ENCODE measurements at places on chromosomes 5 and 9.

DNA sequence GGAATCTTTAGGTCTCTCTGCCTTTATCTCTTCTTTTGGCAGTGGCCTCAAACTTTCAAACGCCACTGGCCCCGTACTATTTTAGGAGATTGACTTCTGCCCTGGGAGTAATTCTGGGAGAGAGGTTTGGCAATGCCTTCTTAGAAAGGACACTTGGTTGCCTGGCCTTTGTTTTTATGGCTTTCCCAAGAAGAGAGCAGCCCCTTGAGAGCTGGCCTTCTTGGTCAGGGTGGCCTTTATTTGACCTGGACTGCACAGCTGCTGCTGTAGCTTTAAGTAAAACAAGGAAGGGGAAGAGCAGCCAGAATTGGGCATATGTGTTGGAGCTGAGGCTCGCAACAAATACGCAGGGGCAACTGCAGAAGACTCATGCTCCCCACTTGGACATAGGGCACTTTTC, 60.8 kb downstream of the PTPN3 start:
- DNase-seq, result no peak

GRCh38 chr5:164224772-164225171, 719.4 kb downstream of the MAT2B start:
- DNase-seq, result no peak

- no peak for DNase-seq
These were observed 170.3 kb upstream of the PUM3 start for GRCh38 chr9:3014178-3014577.

DNA sequence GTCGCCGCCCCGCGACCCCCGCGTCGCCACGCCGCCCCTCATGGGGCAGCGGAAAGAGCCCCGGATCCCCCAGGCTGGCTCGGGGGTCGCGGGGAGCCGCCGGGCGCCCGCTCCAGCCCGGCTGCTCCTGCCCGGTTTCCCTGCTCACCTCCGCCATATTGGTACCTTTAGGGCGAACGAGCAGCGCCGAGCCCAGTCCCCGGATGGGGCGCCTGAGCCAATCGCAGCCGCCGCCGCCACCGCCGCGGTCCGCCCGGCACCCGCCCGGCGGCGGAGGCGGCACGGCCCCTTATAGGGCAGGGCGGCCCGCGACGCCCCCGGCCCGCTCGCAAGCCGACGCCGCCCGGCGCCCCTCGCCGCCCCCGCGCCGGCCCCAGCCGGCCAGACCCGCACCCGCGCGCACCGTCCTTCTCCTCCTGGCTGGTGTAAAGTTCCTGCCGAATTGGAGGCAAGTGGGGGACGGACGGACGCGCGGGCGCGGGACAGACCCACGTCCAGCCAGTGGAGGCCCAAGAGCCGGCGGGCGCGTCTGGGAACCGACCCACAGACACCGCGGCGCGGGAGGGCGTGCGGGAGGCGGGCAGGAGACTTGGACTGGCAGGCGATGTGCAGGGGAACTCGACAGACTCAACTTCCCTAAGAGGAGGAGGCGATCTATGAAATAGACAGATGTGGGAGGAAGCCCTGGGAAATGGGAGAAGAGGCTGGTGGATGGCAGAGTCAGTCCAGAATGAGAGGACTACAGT, at the start of gene MIER3:
Gene MIER3, minus strand, starts transcription at position 178 of the 746 bp plus-strand sequence. Its CDS starts 21 bp downstream, at position 157.
- peak; percentile 72 for DNase-seq

GRCh38 chr5:78547731-78548615, 100.6 kb downstream of the LHFPL2 start:
- no peak for DNase-seq

GRCh38 chr5:128334010-128334716, 203.9 kb downstream of the FBN2 start:
- no peak for DNase-seq

- DNase-seq, result no peak
These were observed 103.1 kb upstream of the TXNDC8 start for GRCh38 chr9:110440796-110441195.

DNA sequence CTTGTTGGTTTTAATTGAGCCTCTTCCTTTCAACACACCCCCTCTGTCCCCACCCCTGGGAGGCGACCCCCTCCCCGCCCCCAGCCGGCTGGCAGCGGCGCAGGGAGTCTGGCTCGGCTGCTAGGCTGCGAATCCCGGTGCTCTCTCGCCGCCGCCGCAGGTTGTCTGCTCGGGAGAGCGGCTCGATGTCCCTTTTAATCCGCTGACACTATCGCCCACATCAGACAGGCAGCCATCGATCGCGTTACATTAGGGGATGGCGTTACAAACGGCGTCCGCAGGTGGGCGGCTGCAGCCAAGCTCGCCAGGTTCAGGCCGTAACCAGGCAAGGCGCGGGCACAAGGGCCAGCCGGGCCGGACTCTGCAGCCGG, 1.3 kb downstream of the NR2F1-AS1 start:
- DNase-seq, result no peak

GRCh38 chr5:96329289-96329688, 103.8 kb downstream of the PCSK1 start:
- no peak for DNase-seq

- DNase-seq, result no peak
These were observed 22.6 kb downstream of the PLAC8L1 start for GRCh38 chr5:146082798-146083197.

DNA sequence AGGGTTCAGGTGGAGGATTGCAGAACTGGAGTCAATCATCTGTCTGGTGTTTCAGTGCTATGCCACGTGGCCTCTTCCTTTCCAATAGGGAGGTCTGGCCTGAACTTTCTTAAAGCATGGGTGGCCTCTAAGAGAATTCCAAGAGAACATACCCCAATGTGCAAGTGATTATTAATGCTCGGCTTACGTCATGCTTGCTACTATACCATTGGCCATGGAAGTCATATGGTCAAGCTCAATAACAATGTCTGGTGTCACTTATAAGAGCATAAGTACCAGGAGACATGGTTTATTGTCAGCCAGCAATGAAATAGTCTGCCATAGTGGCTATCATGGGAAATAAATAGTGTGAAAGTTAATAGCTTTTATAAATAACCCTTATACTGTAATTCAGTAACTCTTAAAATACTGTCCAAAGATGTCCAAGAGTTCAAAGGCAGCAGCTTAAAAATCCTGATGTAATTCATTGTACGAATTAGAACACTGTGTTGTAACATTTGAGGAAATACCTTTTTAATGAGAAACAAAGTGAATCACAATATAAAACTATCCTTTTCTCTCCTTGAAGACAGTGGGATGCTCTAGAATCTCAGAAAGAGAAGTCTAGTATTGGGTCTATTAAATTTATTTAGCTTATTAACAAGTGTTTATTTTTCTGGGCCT, 355.4 kb upstream of the PRR16 start:
- DNase-seq, result no peak

DNA sequence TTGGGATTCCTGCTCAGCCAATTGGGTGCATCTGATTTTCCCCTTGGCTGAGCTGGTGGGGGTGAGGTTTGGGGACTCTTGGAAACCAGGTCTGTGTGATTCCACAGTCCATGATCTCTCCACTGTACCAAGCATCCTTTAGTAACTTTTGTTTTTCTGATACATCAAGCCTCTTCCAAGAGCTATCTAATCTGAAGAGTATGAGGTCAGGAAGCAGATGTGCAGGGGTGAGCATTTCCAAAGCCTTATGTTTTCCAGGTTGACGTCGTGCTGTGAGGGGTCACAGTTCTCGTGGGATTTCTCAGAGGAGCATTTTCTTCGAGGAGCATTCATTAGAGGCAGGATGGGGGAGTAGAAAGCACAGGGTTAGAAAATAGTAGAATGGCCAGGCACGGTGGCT, 95.3 kb downstream of the KLF4 start:
- DNase-seq, result no peak

DNA sequence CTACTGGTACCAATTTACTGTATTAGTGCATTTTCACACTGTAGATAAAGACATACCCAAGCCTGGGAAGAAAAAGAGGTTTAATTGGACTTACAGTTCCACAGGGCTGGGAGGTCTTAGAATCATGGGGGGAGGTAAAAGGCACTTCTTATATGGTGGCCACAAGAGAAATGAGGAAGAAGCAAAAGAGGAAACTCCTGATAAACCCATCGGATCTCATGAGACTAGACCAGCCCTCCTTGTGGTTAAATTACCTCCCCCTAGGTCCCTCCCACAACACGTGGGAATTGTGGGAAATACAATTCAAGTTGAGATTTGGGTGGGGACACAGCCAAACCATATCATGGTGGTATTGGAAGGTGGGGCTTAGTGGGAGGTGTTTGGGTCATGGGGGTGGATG, 56.5 kb upstream of the SPDL1 start:
- no peak for DNase-seq

DNA sequence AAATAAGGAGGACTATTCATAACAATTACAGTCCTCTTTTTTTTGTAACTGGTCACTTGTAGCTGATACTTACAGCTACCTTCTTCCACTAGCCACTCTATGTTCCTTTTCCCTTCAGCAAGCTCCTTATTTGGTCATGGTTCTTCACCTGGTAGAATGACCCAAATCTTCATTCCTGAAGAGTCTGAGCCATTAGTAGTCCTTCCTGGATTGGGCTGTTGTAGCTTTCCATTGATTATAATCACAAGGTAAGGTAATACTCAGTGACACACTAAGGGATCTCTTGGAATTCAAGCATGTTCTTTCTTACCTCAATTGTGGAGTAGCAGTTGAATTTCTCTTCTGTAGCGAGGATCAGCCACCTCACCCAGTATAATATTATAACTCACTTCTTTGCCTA, 25.5 kb upstream of the ITGA2 start:
- DNase-seq, result no peak

DNA sequence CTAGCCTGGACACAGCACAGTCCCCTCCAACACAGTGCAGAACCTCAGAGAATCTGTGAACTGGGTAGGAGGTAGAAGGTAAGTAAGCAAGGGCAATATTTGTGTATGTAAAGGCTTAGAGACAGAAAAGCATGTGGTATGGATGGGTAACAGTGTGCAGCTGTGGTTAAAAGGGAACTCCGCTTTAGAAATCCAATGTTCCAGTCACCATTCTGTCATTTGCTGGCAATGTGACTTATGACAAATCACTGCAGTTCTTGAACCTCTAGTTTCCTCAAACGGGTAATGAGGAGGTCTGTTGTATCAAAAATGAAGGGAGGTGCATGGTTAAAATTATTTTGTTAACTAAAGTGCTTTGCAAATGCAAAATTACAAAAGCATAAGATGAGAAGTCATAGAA, 125.5 kb upstream of the IFNE start:
- DNase-seq, result no peak

- DNase-seq, result no peak
These were observed 15.0 kb downstream of the CYFIP2 start for GRCh38 chr5:157280927-157281326.

GRCh38 chr5:95403996-95404395, 12.8 kb downstream of the FAM81B start:
- DNase-seq, result no peak

GRCh38 chr9:133429214-133429613, 7.0 kb downstream of the ADAMTS13 start:
- DNase-seq, result no peak

- DNase-seq, result no peak
These were observed at the start of gene PTPN3 for GRCh38 chr9:109498195-109499092. PTPN3 (minus strand) TSS chr9:109498307; CDS start chr9:109463434, 34,873 bp downstream.

GRCh38 chr5:174424219-174425053, 299.9 kb upstream of the MSX2 start:
- DNase-seq, result no peak

- no peak for DNase-seq
These were observed 252.8 kb downstream of the FBXL7 start for GRCh38 chr5:15752663-15753285.

Data from stimulated activated CD4-positive, alpha-beta T cell treated with anti-CD3 and anti-CD28 coated beads, Interleukin-12 subunit alpha, Interleukin-12 subunit beta, amount 100 ng/mL, for 24 hours (primary cell).